Inflammatory macrophage treated with lipopolysaccharide for 1 hour (primary cell): ENCODE measurements at places on chromosomes 16 and 17.

- no peak for DNase-seq
Measured at GRCh38 chr16:2142942-2143877, 5.2 kb upstream of the RAB26 start.

DNA sequence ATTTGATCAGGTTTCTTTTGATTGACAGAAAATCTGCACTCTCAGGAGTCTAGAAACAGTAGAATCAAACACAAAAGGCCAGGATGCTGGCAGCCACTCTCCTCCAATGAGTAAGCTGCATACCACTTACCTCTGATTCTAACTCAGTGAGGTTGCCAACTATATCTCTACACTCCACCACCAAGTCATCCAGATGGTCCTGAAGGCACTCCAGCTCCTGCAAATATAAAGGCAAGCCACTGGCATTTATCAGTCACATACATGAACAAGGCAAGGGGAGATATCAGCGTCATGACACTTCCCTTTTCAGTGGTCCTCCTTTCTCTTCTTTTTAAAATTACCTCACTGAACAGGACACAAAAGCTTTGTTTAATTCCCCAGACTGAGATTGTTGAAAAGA, 53.1 kb upstream of the CLEC18B start:
- DNase-seq, result no peak

DNA sequence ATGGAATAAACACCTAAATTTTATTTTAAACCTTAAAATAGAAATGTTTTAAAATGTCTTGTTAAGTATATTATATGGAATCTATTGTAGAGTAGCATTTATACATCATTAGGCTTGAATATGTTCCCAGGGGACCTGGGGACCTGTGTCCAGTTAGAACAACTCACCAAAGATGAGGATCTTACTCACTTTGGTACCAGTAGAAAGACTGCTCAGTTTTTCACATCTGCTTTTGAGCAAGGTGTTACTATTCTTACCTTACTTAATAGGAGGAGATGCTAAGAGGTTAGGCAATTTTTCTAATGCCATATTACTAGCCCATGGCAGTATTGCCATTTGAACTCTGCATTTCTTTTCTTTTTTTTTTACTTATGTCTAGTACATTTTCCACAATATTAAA, 14.7 kb downstream of the STXBP4 start:
- DNase-seq, result no peak

DNA sequence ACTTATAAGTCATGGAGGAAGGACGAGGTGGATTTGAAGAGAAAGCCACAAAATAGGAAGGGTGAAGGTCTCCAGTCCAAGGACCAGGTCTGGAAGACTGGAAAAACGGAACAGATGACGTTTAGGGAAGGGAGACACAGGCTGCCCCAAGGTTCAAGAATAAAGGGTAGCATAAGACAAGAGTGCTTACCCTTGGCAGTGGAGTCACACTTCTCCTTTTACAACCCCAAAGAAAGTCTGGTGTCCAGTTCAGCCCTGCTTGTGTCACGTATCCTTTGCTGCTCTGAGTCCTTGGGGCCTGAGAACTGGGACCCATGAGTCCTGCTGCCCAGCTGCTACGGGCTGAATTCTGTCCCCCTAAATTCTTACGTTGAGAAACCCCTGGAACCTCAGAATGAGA, 13.0 kb upstream of the GGA2 start:
- DNase-seq, result no peak

GRCh38 chr17:73343168-73343634, 31.4 kb upstream of the CDC42EP4 start:
- DNase-seq, result no peak

DNA sequence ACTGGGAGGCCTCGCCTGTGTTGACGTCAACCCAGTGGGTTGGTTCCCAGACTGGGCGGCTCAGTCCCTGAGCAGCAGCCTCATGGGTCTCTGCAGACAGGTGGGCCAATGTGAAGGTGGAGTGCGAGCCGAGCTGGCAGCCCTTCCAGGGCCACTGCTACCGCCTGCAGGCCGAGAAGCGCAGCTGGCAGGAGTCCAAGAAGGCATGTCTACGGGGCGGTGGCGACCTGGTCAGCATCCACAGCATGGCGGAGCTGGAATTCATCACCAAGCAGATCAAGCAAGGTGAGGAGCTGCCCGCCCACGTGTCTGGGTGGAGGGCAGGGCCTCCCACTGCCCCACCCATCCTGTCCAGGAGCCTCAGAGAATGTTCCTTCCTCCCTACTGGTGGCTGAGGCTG, 44.1 kb downstream of the MRC2 start:
- DNase-seq, result no peak

- DNase-seq, result no peak
Measured at GRCh38 chr17:59349178-59349577, 17.7 kb downstream of the YPEL2 start.

GRCh38 chr17:82592767-82593589, 55.3 kb downstream of the WDR45B start:
- peak; percentile 18 for DNase-seq

- no peak for DNase-seq
Measured at GRCh38 chr16:72043058-72043457, 11.2 kb upstream of the HP start.

GRCh38 chr17:54944796-54945195, 23.7 kb downstream of the COX11 start:
- no peak for DNase-seq

DNA sequence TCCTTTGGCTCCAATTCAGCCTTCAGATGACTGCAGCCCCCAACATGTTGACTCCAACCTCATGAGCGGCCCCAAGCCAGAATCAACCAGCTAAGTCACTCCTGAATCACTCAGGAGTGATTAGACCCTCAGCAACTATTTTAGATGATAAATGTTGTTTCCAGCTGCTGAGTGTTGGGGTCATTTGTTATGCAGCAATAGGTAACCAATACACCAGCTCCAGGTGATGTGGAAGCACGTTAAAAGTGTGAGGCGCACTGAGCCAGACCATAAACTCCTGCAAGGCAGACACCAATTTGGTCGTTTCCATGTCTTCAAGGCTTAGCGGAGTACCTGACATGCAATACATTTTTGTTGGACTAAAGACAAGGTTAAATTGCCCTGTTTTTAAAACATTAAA, 17.5 kb downstream of the COQ7 start:
- no peak for DNase-seq

GRCh38 chr17:43085474-43085873, 39.7 kb downstream of the BRCA1 start:
- DNase-seq, result no peak

GRCh38 chr17:79968116-79968515, 67.6 kb downstream of the TBC1D16 start:
- DNase-seq, result no peak

DNA sequence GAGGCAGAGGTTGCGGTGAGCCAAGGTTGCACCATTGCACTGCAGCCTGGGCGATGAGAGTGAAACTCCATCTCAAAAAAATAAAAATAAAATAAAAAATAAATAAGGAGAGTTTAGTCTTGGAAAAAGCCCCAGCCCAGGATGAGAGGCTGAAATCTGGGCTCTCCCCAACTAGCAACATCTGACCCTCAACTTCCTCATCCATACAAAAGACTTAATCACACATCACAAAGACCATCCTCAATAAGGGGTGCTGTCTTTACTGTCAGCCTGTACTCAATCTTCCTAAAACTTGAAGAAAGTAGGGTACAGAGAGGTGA, 11.4 kb upstream of the SLC4A1 start:
- DNase-seq, result no peak

GRCh38 chr16:28981517-28981916, 3.3 kb upstream of the LAT start:
- DNase-seq, result peak; percentile 51

GRCh38 chr17:11122908-11123307, 118.1 kb upstream of the SHISA6 start:
- DNase-seq, result no peak

DNA sequence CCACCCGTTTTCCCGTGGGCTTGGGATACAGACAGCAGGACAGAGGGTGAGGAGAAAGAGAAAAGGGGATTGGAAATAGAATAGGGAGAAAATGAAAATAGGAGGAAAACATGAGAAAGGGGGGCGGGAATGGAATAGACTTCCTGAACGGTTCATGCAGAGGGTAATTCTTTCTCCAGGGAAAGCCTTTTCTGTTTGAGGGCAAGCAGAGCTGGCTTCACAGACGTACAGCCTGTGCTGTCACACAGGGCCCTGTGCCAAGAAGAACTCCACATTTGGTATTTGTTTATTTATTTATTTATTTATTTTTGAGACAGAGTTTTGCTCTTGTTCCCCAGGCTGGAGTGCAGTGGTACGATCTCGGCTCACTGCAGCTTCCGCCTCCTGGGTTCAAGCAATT, 12.0 kb downstream of the MILR1 start:
- DNase-seq, result no peak

DNA sequence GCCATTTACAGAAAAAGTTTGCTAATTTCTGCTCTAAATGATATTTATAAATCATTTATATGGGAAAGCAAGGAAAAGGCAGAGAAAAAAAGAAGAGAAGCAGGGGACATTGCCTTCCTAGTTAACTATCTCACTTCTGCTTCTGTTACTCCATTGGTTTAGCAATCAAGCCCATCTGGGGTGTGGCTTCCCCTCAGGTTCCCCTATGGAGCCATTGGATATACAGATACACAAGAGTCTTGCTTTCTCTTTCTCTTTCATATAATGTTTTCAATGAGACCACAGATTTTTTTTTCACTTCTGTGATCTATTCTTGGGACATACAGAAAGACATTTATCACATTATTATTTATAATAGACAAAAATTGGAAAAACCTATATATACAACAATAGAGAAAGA, 105.6 kb upstream of the TOM1L1 start:
- DNase-seq, result no peak

GRCh38 chr17:78716292-78716691, 65.8 kb downstream of the CYTH1 start:
- DNase-seq, result no peak

- DNase-seq, result no peak
Measured at GRCh38 chr16:26791169-26791568, 275.6 kb upstream of the C16orf82 start.

DNA sequence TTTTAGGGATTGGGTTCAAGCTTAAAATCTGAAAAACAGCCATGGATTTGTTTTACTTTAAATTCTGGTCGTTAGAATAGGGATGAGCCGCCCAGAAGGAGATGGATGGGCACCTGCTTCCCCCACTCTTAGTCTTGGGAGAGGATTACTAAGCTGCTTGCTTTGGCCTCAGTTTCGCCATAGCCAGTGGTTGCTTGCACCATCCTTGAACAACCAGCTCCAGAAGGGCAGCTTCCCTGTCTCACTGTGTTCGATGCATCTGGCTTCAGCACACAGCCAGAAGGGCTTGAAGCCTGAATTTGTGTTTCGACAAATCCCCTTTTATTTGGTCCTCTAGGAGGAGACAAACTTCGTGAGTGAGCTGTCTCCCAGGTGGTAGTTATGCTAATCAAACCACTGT, 7.1 kb downstream of the CYB5D2 start:
- DNase-seq, result peak; percentile 23

GRCh38 chr17:28712032-28712704, 480 bp upstream of the PROCA1 start:
- DNase-seq, result peak; percentile 67

DNA sequence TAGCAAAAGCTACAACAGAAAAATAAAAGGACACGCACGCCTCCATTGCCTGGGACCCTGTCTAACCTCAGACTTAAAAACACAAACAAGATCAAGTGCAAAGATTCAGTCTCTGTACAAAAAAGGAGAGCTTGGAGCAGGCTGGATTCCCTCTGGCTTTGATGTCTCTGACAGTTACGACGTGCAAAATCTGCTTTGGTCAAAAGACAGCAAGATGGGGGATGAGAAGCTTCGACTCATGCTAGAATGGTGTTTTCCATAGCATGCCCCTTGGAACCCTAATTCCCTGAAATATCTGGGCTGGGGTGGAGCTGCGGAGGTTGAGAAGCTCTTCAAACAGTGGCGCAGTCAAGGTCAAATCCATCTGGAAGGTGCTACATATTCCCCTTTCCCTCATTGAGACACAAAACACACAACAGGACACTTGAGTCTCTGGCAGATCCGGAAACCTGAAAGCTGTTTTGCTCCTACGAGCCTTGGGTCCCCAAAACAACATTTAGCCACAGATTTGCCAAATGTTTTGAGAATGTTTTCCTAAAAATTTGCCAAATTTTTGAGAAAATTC, 9.1 kb downstream of the MYH11 start:
- DNase-seq, result no peak

DNA sequence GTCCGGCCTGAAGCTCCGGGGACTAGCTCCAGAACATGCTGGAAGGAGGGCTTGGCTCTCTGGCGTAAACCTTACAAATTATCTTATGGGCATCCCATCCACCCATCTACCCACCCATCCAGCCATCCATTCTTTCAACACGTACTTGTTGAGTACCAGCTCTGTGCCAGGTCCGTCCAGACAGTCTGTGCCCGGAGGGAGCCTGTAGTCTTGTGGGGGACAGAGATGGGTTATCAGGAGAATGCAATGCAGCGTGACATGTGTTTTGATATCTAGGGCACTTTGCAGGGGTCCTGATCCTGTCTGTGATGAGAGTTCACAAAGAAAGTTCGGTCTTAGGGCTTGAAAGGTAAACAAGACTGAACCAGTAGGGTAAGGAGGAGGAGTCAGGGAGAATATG, 4.1 kb upstream of the SLC13A2 start:
- DNase-seq, result no peak

GRCh38 chr16:31092330-31092729, 2.3 kb downstream of the VKORC1 start:
- DNase-seq, result no peak

- no peak for DNase-seq
Measured at GRCh38 chr17:74274060-74274708, at the start of gene DNAI2. DNAI2 (plus strand) TSS chr17:74274234; CDS start chr17:74281818, 7,584 bp downstream.

- DNase-seq, result no peak
Measured at GRCh38 chr16:27458258-27458657, 56.3 kb downstream of the IL21R start.

- DNase-seq, result no peak
Measured at GRCh38 chr17:17413215-17413792, 63.5 kb upstream of the MED9 start.

DNA sequence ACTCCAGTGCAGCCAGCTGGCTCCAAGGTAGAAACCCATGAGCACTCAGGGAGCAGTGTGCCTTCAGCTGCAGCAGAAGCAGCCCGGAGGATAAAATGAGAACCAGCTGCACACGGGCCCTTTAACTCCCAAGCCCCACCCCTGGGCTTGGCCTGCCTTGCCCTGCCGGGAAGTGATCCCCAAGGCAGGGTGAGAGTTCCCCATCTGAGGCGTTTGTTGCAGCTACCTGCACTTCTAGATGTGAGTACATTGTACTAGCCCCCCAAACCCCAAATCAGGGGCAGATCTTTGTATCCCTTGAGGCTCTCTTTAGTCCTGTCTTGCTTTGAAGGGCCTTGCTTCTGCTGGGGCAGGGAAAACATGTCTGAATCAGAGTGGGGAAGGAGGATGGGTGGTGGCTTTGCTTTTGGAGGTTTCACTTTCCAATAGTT, at the start of gene MVP:
TSS of gene MVP (plus strand) at position 192 of the 431 bp plus-strand sequence. CDS start 10,088 bp downstream, outside the sequence.
- DNase-seq, result peak; percentile 79
